ENCODE measurements at places on chromosomes 4 and X.
A peak's percentile ranks its signal among the peaks of the same experiment; 100 is the strongest.

DNA sequence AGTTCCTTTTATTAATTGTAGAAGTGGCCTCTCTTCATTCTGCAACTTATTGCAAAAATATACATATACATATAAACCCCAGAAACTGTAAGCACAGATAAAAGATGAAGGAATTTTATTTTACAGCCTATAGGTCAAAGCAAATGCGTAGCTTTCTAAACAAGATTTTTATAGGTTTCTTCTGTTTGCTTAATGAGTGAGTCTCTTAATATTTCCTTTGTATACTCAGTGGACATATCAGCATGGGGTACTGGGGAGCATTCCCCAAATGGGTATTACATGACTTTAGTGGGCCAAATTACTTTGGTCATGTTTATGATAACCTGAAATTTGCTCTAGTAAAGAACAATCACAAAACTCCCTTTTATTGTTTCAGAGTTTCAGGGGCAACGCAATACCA, 1698.6 kb upstream of the IGFBP7 start:
- no peak for DNase-seq

- DNase-seq: no peak
Measured at GRCh38 chr4:34643476-34643875, 1600.8 kb downstream of the ARAP2 start.

- no peak for DNase-seq
Measured at GRCh38 chr4:143357161-143357845, 20.6 kb downstream of the GAB1 start.

GRCh38 chrX:107775734-107776511, at the start of gene TSC22D3:
TSC22D3 (minus strand) TSS chrX:107775787; CDS start chrX:107775419, 368 bp downstream.
- DNase-seq: peak; percentile 29

- no peak for DNase-seq
Measured at GRCh38 chrX:4129626-4130025, 416.2 kb upstream of the PRKX start.

GRCh38 chr4:70873216-70873615, 29.0 kb upstream of the MOB1B start:
- no peak for DNase-seq

- no peak for DNase-seq
Measured at GRCh38 chrX:13473442-13474163, 95.8 kb upstream of the EGFL6 start.

DNA sequence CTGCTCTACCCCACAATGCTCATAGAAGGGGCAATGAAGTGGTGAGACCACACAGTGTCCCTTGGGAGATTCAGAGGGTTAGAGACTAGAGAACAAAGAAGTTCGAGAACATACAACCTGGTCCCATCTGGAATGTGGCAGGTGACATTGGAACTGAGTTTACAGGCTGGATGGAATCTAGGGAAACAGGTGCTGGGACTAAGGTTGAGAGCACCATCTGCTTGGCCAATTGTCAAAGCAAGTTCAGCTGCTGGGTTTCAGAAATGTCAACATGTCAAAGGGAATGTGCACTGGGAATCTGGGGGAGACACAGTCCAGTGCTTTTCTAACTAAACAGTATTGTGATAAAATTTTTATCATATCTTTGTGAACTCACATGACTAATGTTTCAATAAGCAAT, 15.9 kb upstream of the FAM13A start:
- no peak for DNase-seq

- DNase-seq: no peak
Measured at GRCh38 chr4:176883108-176883550, 90.4 kb upstream of the VEGFC start.

GRCh38 chr4:84501202-84501503, 2.1 kb upstream of the NKX6-1 start:
- DNase-seq: no peak

DNA sequence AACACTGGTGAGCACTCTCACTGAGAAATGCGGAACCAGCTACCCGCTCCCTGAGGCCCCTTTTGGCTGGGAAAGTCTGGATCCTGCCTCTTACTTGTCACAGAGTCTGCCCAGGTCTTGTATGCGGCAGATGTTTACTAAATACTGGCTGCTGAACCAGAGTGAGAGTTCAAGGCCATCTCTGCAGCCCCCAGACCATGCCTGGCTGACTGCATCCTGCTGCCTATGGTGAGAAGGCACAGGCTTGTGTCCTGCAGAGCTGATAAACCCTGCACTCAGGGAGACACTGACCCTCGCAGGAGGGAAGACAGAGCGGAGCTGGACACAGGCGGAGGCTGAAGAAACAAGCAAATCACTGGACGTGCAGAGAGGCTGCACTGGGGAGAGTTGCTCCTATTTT, 46.5 kb downstream of the JAKMIP1 start:
- no peak for DNase-seq

DNA sequence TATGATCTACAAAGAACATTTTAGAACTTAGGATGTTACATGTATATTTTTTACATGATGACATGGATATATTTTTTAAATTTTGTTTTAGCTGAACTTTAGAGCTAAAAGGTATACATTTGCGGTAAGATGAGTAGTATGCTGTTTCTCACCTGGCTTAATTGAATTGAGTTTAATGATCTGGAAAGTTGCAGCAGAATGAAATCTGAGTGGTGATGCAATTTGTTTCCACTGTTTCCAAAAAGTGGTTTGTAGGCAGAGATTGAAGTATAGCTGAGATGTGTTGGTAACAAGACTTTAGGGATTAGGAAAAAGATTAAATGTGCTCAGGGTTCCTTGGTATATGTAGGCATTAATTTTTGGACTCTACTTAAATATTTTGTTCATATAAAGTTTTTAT, 68.1 kb downstream of the HPF1 start:
- DNase-seq: no peak

GRCh38 chr4:145635117-145635516, 15.9 kb downstream of the MMAA start:
- DNase-seq: no peak

DNA sequence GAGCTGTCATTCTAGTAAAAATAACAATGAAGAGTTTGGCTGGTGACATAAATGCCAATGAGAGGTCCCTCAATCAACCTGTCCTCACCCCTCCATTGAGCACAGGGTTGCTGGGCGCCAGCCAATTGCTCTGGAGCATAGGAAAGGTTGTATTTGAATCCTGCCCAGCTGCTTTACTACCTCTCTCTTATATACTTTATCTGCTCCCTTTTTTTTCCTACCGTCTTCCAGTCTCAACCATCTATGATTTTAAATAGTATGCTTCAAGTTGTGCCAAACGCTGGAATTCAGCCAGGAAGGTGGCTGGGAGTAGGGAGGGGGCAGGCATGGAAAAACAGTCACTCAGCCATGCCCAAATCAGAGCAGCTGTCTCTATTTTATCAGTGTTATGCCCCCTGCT, 153.8 kb downstream of the NR3C2 start:
- DNase-seq: no peak

GRCh38 chr4:141207961-141208360, 12.7 kb upstream of the ZNF330 start:
- no peak for DNase-seq

Measured in D721Med (cell line).